ENCODE measurements at places on chromosomes 16 and 17.

GRCh38 chr17:79045842-79046196 lies 21.9 kb downstream of the C1QTNF1 start:
- DNase-seq, result peak; percentile 19

DNA sequence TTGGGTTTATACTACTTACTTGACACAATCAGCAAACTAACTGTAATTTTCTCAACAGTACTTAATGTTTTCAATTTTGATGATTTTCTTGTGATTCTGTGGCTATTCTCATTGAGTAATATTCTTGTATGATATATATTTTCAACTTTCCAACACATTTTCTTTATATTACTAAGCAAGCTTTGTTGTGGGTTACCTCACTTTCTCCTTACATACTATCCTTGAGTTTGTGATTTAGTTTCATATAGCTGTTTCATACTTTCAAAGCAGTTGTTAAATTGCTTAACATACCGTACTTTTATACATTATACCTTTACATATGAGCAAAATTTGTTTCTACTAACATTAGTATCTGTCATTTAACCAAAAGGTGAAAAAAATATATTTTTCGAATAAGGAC lies 197.1 kb downstream of the BCAS3 start:
- DNase-seq, result no peak

GRCh38 chr16:77430787-77431585 lies 3.8 kb downstream of the ADAMTS18 start:
- DNase-seq, result no peak

DNA sequence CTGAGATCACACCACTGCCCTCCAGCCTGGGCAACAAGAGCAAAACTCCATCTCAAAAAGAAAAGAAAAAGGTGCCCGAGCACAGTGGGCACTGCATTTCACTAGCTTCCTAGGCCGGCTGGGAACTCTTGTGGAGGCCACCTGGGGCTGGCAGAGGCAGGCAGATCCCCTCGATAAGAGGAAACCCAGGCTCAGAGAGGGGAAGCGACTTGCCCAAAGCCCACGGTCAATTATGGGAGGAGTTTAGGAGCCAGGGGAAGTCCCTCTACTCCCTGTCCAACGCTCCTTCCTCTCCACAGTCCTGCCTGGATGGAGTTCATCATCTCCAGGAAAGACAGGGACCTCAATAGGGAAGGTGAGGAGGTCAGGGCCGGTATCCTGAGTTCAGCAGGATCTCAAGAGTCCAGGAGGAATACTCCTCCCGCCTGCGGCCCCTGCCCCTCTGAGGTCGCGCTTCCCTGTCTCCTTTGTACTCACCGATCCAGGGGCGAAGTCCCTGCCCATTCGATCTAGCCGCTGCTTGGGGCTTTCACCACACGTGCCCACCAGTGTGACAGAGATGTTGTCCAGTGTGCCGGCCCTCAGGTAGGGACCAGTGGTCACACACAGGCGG lies 841 bp downstream of the ALOXE3 start:
- no peak for DNase-seq

- no peak for DNase-seq
Observed at GRCh38 chr16:9238346-9238745, 146.9 kb downstream of the HAPSTR1 start.

- DNase-seq, result no peak
Observed at GRCh38 chr16:56414366-56414765, 11.0 kb downstream of the AMFR start.

DNA sequence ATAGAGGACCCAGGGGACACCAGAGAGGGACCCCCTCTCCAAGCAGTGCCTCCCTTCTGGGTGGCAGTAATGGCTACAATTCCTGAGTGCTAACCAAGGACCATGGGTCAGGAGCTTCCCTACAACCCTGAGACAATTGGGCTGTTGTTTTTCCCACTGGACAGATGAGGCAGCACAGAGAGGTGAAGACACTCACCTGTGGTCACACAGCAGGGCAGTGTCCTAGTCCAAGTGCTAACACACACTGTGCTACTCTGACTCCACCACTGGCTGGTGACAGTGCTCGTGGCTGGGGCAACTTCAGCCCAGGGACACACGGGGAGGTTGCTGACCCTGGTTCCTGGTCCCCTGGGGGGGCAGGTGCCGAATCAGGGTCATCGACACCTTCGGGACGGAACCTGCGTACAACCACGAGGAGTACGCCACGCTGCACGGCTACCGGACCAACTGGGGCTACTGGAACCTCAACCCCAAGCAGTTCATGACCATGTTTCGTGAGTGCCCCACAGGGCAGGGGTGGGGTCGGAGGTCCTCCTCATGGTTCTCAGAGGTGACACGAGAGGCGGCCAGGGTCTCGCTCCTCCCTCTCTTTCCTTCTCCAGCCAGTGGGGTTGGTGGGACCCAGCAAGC lies 58.1 kb downstream of the MGAT5B start:
- DNase-seq, result no peak

DNA sequence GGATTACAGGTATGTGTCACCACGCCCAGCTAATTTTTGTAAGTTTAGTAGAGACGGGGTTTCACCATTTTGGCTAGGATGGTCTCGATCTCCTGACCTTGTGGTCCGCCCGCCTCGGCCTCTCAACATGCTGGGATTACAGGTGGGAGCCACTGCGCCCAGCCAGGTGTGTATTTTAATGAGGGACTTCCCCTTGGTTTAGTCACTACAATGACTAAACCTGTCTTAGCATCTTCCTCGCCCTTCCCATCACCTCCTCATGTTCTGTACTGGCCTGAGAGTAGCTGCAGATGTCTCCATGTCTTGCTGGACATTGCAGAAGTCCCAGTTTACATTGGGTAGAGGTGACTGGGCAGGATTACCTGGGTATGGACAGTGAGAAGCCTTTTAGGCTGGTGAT lies 9.6 kb downstream of the SLC7A6 start:
- no peak for DNase-seq

GRCh38 chr17:64147110-64148016 lies 17.4 kb upstream of the ERN1 start:
- no peak for DNase-seq

- DNase-seq, result no peak
Observed at GRCh38 chr16:56610609-56611111, 2.3 kb downstream of the MT2A start.

Data from stimulated activated CD8-positive, alpha-beta memory T cell treated with anti-CD3 and anti-CD28 coated beads, Interleukin-2, amount 100 ng/mL, for 1 hour (primary cell).